ENCODE measurements at places on chromosomes 4 and X.
A peak's percentile ranks its signal among the peaks of the same experiment; 100 is the strongest.

- DNase-seq: peak; percentile 52
Observed at GRCh38 chrX:133921764-133922389, 63.5 kb downstream of the GPC3 start.

DNA sequence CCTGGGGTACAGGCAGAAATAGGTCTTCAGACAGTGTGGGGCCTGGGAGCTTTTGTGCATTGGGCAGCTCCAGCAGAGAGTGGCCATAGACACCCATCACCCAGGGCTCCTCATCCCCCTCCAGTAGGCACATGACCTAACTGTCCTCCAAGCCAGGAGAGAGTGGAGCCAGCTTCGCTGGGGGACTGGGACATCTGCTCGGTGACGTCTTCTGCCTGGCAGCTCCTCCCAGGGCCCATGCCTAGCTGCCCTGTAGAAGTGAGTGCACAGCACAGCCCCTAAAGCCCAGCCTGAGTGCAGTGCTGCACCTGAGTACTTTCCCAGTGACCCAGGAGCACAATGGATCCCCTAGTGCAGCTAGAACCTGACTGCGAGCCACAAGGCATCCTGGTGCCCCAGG lies 279.7 kb upstream of the SLC7A11 start:
- DNase-seq: no peak

GRCh38 chr4:89915937-89916336 lies 21.3 kb downstream of the MMRN1 start:
- DNase-seq: no peak

GRCh38 chrX:40205471-40205870 lies 107.7 kb upstream of the BCOR start:
- peak; percentile 30 for DNase-seq

DNA sequence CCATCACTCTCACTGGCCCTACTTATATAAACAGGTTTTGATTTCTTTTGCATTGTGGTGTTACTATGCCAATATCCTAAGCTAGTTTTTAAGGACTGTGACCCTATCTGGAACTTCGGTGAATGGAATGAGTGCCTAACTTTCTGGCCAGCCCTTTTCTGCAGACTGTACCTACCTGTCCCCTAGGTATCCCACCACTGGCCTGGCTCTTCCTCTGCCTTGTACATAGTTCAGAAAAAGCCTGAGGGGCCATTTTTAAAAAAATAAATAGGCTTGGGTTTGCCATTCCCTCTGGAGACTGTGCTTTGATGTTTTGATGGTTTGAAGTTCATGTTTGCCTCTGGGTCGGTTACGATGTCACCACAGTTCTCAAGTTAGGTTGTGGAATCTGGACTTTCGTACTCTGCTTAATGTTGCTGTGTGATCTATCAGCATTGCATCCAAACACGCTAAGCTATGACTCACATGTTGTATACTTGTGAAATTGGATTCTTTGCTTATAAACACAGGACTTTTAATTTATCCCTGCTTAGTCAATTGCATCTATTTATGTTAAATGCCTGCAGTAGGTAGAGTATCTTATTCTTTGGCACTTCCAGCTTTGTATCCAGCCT lies 182.0 kb downstream of the ANKRD50 start:
- DNase-seq: no peak

DNA sequence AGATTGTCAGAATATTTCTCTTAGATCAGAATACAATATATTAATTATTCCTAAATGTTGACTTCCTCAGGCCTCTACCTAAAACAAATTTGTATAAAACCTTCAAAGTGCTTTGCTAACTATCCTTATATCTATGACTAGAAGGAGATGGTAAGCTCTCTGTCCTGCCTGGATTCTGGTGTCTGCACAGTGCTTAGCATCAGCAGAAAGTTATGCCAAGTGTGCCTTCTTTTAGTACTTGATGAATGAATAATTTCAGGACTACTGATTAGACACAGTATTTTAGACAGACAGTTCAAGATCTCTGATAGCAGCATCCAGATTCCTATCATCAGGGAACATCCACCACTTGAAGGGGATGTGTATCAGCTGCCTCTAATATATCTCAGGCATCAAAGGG lies 242.4 kb upstream of the TLL1 start:
- DNase-seq: no peak

DNA sequence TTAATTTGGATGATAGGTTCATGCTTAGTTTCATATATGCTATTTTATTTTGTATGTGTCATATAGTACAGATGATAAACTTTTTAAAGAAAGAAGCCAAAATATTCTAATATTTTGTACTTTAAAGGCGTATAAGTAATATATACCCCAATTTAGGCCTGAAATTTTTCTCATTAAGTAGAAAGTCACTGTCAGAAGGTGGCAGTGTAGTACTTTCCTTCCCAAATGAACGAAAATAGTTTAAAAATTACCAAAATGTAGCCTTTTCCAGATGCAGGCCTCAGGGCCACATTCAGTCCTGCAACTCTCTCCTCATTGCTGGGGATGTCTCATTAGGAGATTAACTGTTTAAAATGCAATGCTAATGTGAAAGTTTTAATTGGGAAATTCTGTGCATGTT lies 1263.6 kb downstream of the C4orf33 start:
- DNase-seq: no peak

- peak; percentile 42 for DNase-seq
Observed at GRCh38 chrX:38799995-38800580, 1.2 kb upstream of the MID1IP1 start.

DNA sequence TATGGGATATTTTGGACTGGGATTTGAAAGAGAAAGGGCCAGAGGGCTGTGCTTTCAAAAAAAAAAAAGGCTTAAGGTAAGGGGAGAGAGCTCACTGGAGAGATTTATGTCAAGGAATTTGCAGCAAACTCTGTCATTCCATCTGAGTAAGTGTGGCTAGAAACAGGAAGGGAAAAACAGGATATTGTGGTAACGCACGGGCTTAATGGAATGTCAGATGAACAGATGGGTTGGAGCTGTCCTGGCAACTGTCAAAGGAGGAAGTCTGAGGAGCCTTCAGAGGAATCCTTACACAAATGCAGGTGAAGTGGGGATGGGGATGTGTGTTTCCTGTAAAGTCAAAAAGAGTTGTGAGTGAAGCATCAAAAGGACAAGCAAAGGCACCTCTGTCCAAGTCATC lies 15.1 kb upstream of the NKX3-2 start:
- peak; percentile 66 for DNase-seq

- DNase-seq: no peak
Observed at GRCh38 chr4:177455561-177455970, 13.3 kb upstream of the AGA start.

GRCh38 chrX:21723084-21723483 lies 34.8 kb downstream of the SMPX start:
- peak; percentile 44 for DNase-seq

GRCh38 chr4:138761638-138762220 lies 253.9 kb upstream of the NOCT start:
- DNase-seq: no peak

- DNase-seq: no peak
Observed at GRCh38 chr4:142353149-142353738, 492.9 kb downstream of the INPP4B start.

GRCh38 chr4:38668203-38668971 lies 4.4 kb downstream of the KLF3 start:
- no peak for DNase-seq

DNA sequence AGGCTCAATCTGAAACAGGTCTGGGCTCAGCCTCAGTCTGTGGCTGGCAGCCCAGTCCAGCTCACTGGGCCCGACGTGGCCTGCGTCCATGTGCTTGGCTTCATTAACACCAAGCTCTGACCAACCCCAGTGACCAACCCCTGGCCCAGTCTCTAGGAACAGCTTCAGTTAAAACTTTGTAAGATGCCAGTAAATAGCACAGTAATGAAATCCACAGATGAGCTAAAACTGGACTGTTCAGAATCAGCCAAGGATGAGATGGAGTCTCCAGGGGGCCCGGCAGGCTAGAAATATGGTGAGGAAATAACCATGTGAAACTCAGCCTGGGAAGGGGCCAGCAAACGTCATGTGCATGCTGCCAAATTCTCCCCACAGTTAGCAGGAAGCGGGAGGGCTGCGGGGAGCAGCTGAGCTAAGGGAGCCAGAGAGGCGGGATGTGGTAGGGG lies 37.1 kb upstream of the XPNPEP2 start:
- no peak for DNase-seq

GRCh38 chrX:63354484-63354883 lies 3.4 kb upstream of the SPIN4 start:
- no peak for DNase-seq

- DNase-seq: no peak
Observed at GRCh38 chr4:66298569-66298968, 628.3 kb upstream of the EPHA5 start.

DNA sequence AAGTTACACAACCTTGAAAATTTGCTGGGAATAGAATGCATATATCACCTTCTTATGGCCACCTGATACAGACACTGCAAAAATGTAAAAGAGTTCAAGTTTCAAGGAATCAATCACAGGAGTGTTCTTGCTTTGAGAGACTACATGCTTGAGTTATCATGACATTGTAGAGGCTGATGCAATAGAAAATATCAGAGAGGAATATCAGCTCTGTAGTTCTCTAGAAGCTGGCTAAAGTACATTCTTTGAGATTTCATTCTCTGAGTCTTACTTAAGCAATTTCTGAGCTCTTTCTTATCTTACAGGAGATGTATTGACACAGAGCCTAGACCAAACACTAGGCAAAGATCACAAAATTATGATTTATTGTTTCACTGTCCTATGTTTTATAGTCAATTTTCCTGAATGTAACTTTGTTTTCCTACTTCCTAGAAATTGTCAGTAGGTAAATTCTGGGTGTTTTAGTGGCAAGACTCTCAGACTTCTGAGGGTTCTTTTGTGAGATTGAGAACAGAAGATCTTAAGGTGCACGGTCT lies 152.1 kb upstream of the HPGD start:
- no peak for DNase-seq

- DNase-seq: no peak
Observed at GRCh38 chr4:31290836-31291235, 570.7 kb downstream of the PCDH7 start.

GRCh38 chr4:150510176-150510865 lies 71.6 kb upstream of the MAB21L2 start:
- DNase-seq: no peak

- DNase-seq: no peak
Observed at GRCh38 chrX:10615931-10616774, 4.2 kb downstream of the MID1 start.

- DNase-seq: peak; percentile 18
Observed at GRCh38 chr4:152094970-152095700, 334.3 kb upstream of the GATB start.

DNA sequence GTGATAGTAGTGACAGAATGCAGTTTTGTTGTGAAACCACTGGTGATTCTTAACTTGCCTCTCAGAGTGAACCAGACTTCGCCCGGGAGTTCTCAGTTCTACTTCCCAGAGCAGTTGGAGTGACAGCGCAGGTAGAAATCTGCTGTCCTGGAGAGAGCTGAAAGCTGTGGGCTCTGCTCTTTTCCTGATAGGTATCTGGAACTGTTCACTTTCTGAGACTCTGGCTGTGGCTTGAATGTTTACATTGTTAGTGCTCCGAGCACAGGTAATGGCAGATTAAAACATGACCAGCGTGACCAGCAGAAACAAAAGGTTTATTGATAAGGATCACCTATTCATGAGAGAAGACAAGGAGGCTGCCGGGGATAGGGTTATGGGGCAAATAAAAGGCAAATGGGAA lies 360.7 kb downstream of the BMPR1B start:
- DNase-seq: peak; percentile 34

All from T47D (cell line).